NCI-H187 treated with DMSO at 0.1 percent for 48 hours (cell line): ENCODE measurements at places on chromosomes 3 and 15.

- DNase-seq, result no peak
Measured at GRCh38 chr3:39208463-39209055, 16.2 kb upstream of the XIRP1 start.

GRCh38 chr3:106257172-106257571, 388.4 kb upstream of the CBLB start:
- no peak for DNase-seq

DNA sequence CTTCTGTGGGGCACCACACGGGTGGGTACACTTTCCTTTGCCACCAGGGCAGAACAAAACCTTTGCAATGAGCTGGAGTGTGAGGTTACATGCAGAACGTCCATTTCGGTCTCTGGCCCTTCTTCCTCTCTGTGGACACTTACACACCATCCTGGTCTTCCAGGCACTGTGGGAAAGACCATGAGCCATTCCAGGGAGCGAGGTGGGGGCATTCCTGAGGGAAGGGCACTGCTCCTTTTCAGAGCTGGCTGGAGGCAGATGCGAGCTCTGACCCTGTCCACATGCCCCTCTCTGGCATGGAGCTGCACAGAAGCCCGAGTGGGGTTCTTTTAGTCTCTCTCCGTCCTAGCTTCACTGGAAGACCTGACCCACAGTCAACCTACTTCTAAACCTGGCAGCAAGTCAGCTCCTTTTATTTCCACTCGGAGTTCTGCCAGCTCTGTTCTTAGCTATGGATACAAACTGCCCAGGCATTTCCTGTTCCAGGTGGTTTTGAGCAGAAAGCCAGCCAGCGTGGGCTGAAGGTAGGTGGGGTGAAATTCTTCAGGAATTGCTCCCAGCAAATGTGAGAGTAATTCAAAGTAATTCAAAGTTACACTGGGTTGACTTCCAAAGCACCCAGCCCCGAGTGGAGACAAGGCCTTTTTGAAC, 281.4 kb downstream of the ADAMTS17 start:
- DNase-seq, result no peak

DNA sequence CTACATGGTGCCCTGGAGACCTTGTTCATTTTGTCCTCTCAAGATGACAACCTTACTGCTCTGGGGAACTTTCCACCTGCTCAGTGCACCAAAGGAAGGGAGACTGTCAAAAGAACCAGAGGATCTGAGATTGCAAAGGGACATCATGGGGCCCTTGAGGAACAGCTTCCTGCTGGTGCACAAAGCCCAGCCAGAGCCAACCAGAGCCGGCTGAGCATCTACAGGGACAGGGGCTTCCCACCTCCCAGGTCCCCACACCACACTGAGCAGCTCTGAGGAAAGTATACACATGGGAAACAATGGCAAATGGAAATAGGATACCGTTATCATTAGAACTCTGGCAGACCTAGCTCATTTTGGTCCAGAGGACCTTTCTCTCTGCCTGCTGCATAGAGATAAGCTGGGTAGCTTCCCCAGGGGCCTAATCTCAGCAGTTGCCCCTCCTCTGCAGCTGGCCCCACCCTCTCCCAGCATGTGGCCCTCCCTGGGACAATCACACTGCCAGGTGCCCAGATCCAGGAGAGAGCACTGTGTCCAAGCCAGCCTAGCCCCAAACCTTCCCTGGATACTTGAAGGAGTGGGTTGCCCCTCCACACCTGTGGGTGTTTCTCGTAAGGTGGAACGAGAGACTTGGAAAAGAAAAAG, 123.4 kb upstream of the PRR20G start:
- DNase-seq, result no peak

GRCh38 chr3:120018299-120018698, 75.9 kb downstream of the GSK3B start:
- no peak for DNase-seq

DNA sequence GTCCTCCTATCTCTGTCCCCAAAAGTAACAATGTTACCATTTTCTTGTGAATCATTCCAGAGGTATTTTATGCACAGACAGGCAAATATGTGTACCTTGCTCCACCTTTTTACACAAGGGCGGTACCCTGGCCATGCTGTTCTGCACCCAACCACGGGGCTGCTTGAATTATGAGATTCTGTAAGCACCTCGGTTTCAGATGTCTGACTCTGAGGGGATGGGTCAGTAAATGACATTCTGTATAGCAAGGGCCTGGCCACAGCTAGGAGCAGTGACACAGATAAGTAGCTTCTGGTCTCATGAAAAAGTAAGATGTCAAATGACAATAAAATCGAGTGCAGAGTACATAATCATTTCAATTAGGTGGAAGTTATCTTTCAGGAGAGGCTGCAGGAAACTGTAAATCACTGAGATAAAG, 30.4 kb upstream of the FLNB start:
- no peak for DNase-seq

DNA sequence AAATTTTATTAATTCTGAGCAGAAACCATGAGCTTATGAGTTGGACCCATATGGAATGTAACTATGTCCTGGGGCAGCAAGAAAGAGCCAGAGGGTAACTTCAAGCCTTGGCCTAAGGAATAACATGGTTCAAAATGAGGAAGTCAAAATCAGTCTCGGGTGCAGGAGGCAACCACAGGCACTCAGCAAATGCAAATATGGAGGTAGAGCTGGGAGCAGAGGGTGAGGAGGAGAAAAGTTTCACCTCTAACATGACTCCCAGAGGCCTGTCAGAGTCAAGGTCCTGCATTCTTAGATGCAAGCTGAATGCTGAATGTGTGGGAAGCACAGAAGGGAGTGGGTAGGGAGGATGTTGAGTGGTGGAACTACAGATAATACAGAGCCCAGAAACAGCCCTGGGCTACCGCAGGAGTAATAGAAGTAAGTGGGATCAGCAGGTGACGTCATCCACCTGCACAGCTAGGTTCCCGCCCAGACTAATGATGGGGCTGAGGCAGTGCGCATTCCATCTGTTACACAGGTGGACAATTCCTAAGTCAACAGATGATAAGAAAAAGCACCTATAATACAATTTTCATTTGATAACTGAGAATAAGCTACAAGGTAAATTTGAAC, 279.8 kb upstream of the ARRDC4 start:
- no peak for DNase-seq

DNA sequence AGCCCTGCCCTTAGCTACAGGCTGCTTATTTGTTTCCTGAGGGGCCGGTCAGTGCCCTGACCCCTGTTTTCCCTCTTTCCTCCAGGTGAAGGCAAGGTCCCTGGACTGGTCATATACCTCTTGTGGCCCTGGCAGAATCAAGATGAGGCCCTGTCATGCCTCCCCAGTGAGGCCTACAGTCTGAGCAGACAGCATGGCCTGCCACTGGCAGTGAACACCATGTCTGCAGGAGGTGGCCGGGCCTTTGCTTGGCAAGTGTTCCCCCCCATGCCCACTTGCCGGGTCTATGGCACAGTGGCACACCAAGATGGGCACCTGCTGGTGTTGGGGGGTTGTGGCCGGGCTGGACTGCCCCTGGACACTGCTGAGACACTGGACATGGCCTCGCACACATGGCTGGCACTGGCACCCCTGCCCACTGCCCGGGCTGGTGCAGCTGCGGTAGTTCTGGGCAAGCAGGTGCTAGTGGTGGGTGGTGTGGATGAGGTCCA, 1.2 kb downstream of the KLHDC8B start:
- DNase-seq, result no peak

DNA sequence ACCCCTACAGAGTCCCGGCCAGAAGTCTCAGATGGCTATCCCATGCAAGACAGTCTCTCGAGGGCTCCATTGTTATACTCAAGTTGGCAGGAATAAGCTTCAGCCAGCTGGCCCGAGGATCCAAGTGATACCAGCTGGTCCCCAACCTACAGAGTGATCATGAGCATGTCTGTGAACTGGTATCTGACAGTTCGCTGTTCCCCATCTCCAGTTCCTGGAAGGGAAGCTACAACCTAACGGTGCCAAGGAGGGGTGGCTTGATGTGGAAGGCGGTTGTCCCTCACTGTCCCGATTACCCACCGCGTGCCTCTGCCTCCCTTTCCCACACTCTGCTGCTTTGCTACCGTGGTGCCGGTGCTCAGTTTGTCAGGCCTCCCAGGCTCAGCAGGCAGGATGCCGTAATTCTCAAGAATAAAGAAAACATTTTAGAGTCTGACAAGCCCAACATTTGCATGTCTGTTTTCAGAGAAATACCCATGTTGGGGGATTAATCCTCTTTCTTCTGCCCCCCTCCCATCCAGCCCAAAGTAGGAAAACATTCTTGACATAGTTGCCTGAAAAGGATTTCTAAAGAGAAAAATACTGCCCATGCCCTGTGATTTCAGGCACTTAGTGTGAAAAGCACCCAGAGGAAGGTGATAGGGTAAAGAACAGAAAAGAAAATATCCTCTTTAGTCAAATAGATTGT, 49.4 kb upstream of the HES1 start:
- DNase-seq, result no peak

DNA sequence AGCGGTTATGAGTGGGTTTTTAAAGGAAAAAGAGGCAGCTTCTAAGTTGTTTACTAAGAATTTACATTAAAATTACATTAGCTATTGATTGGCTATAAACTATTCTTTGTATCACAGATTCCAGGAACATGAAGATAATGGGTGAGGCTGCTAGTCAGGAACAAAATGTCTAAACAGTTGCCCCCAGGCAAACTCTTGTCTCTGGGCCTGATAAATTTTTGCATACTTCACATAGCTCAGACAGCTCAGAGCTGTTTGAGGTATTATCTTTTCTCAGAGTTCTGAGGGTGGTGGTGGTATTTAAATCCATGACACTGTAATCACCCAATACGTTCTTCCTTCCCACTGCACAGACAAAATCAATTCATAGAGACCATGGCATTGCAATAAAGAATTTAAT, 2.1 kb upstream of the HACD2 start:
- DNase-seq, result no peak

DNA sequence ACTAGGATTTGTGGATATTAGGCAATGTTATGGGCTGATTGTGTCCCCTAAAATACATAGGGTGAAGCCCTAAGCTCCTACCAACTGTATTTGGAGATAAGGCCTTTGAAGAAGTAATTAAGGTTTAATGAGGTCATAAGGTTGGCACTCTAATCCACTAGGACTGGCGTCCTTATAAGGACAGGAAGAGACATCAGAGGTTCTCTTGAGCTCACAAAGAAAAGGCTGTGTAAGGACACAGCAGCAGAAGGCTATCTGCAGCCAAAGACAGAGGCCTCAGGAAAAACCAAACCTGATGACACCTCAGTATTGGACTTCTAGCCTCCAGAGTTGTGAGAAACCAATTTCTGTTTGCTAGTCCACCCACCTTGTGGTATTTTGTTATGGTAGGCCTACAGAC, 416.7 kb downstream of the ZBTB20 start:
- no peak for DNase-seq

DNA sequence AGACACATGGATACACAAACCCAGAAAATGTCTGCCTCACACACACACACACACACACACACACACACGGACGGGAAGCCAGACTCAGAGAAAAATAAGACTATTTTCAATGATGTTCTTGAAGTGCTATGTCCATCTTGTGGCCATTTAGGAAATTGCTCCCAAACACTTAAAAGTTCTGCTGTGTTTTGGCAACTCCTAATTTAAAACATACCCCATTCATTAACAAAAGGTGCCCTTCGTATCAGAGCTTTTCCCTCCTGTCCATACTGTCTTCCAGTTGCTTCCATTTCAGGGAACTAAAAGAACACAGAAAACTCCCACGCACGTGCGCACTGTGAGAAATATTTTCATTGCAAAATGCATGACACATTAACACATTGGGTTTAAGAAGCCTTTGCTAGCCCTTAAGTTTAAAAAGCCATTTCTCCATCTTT, 44.6 kb downstream of the SLC12A1 start:
- no peak for DNase-seq
